ENCODE measurements at places on chromosomes 5 and 9. TPM values are rescaled to one million over a fixed set of nuclear protein-coding genes. Genes with fewer than 3 reads are reported as not detected.

DNA sequence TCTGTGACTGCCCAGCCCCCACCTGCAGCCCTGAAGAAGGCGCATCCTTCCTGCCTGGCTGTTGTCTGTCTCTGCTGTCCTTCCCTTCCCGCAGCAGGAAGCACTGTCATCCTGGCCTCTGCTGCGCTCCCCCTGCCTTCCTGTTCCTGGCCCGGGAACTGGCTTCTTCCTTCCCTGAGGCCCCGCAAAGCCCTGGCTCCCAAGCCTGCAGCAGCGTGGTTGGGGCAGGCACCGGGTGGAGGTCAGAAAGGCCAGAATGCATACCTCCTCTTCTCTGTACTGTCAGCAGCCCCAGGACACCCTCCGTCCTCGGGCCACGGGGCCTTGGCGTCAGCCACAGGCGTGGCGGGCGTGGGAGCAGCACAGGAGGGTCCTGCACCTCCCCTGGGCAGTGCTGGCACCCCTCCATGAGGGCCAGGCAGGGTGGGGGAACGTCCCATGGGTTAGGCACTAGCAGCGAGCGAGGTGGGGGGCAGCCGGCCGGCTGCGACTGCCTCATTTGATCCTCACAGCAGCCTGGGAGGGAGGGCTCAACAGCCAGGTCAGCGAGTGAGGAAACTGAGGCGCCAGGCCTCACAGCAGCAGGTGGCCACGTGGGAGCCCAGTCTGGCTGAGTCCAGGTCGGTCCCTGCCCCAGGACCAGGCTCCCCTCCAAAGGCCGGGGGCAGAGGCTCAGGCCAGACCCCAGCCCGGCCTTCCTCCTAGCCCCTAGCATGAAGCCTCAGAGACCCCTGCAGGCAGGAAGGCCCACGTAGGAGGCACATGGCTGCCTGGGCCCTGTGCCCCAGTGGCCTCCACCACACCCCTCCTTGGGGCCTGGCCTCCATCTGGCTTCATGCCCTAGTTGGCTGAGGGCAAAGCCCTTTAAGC is 9.4 kb downstream of the FLT4 start:
- DNase-seq, result no peak

GRCh38 chr5:62592558-62592957 is 13.9 kb downstream of the LRRC70 start:
- DNase-seq, result no peak

The GABRA6 gene
- 0.14 TPM for total RNA-seq

The MRPL22 gene
- total RNA-seq, result 28.2 TPM

The JAKMIP2 gene
- total RNA-seq, result 8.4 TPM

Measured in H4 (cell line).